Lung microvascular endothelial cell (primary cell): ENCODE measurements at places on chromosomes 4 and X. TPM values are rescaled to one million over a fixed set of nuclear protein-coding genes. Genes with fewer than 3 reads are reported as not detected.

DNA sequence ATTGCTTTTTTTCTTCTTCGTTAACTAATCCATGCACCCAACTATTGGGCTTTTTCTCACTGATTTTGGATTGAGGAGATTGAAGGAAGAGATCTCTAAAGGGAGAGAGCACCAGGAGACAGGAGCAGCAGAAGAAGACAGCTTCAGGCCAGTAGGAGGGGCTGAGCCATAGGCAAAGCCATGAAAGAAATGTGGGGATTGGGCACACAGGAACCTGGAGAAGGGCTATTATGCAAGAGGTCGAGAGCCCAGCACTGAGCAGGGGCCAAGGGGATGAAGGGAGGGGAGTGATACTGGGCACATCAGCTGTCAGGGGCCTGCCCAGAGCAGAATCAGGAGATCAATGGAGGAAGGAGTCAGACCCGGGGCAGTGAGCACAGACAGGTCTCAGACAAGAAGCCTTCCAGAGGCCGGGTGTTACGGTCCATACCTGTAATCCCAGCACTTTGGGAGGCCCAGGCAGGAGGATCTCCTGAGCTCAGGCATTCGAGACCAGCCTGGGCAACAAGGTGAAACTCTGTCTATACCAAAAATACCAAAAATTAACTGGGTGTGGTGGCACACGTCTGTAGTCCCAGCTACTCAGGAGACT lies 140.9 kb downstream of the BCOR start:
- DNase-seq, result no peak

DNA sequence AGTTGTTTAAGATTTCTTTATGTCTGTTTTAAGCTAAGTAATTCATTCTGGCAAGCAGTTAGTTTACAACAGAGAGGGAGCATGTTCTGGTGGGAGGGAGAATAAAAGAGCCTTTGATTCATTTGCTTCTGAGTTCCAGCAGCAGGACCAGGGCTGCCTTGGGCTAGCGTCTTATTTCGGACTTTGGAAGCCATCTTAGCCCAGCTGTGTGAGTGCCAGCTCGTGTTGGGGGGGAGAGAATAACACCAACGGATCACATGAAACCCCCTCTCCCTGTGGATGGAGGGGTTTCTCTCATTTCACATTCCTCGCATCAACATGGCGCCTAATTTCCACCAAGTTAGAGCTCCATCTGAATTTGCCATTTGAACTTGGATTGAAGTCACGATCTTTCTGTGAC lies 7.4 kb downstream of the GAB1 start:
- DNase-seq, result no peak

- DNase-seq, result no peak
Measured at GRCh38 chrX:11355259-11355909, 62.2 kb downstream of the AMELX start.

GRCh38 chr4:183828125-183828524 lies 77.0 kb upstream of the STOX2 start:
- no peak for DNase-seq

DNA sequence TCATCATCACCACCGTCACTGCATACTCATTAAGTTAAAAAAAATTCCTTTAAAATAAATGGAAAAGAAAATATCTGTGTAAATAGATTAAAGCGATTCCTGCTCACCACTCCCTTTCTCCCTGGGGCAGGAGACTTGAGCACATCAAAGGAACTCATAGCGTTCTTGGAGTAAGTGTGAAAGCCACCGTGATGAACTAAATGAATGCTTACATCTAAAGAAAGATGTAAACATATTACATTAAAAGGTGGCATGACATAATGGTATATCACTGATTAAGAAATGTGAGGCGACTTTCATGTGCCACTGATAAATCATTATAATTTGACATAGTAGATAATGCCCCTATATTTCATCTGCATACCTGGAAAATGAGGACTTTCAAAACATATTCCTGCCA lies 92.0 kb downstream of the SNCA start:
- DNase-seq, result no peak

- DNase-seq, result no peak
Measured at GRCh38 chr4:149951152-149951900, 126.9 kb upstream of the DCLK2 start.

The GPC4 gene
- total RNA-seq, result under 0.01 and 0.22 TPM in 2 replicates

The C4orf46 gene
- 4.4 and 6.5 TPM in 2 replicates for total RNA-seq
